Muscle of leg (tissue), 16 donors: ENCODE measurements at places on chromosomes 5 and 9.

GRCh38 chr5:79287380-79287779 lies 51.4 kb downstream of the JMY start:
- DNase-seq = no peak

GRCh38 chr5:143938230-143938629 lies 126.3 kb downstream of the HMHB1 start:
- DNase-seq = no peak

DNA sequence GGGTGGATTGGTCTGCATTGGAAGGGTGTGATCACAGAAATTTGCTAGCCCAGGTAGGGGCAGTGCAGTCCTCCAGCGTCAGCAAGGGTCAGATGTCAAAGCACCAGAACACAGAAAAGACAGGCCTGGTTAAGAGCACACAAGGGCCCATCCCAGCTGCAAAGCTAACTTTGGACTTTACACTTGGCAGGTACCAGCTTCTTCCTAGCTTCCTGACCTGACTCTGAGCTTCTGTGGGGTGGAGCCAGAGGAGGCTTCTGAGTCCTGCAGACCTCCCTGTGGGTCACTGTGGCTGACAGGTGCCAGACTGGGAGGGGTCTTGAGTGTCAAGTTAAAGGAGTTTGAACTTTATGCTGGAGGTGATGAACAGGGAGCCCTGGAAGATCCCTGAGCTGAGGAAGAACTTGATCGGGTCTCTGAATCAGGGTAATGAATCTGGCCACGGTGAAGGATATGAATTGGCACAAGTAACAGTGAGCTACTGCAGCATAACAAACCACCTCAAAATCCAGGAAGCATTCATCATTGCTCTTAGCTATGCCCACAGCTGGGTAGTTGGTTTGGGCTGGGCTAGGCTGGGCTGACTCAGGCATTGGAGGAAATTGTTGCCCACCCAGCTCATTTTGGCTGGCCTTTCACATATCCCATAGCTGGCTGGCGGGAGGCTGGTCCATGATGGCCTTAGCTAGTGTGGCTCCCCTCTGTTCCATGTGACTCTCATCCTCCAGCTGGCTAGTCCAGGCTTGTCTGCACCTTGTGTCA lies 63.4 kb downstream of the BARX1 start:
- DNase-seq = no peak

GRCh38 chr9:21266733-21267484 lies 27.1 kb upstream of the IFNA14 start:
- DNase-seq = no peak

GRCh38 chr5:165757791-165758190 lies 2252.4 kb downstream of the MAT2B start:
- DNase-seq = no peak

DNA sequence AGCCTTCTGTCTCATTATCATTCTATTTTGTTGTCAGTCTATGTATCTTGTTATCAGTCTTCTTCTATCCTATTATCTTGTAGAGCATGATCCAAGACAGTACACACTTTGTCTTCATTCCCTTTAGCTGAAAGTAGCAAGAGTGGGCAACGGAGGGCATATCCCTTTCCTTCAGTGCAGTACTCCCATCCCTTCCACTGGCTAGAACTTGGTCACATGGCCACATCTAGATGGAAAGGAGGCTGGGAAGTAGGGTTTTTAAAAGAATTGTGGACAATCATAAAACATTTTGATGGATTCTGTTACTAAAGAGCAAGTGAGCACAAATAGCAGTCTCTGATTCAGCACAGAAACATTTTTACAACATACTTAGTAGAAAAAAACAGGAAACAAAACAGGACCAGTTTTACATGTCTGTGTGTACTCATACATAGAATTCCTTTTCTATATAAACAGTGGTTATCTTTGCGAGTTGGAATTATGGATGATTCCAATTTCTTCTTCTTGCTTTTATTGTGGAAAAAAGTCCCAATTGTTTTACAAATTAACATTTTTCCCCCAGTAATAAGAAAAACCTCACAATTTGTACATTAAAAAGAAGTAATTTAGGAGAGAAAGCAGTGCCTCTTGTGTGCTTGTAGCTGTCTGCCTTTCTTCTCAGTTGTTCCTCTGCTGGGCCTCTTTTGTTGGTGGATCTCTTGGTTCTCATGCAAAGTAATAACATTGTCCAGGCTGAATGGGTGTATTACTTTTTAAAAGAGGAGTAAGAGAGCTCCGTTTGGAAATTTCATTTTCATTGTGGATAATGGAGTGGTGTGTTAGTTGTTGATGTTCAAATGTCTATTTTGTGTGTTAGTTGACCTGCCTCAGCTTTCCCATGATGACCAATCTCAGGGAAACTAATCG lies 410.9 kb upstream of the TRPC7 start:
- DNase-seq = no peak

DNA sequence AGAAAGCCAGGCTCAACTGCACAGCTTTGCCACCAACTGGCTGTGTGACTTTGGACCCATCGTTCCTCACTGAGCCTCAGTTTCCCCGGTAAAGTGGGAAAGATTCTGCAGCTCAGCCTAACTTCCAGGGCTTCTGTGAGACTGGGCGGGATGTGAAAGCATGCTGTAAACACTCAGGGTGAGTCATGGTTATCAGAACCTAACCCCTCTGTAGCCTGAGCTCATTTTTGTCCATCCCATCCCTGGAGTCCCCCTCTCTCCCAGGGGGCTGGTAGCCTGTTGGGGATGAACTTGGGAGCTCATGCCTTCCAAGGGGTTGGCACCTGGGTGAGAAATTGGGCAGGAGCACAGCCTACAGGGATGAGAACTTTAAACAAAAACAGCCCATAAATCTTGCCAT lies 2.3 kb downstream of the CCDC69 start:
- no peak for DNase-seq

GRCh38 chr9:37289631-37290030 lies 132.9 kb upstream of the GRHPR start:
- no peak for DNase-seq

GRCh38 chr5:27434335-27434734 lies 395.9 kb upstream of the CDH9 start:
- no peak for DNase-seq

DNA sequence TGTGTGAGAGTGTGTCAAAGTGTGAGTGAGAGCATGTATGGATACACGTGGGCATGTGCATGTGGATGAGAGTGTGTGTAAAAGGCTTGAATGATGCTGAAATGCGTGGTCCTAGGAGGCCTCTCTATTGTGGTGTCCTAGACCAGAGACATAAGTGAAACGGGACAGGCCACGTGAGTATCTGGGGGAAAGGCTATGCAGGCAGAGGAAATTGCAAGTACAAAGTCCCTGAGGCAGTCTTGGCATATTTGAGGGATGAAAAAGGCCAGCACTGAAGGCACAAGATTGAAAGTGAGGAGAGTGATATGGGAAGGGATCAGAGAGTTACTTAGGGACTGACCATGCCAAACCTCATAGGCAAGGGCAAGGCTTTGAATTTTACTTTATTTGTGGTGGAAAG lies 67.2 kb upstream of the CCDC152 start:
- DNase-seq = no peak

DNA sequence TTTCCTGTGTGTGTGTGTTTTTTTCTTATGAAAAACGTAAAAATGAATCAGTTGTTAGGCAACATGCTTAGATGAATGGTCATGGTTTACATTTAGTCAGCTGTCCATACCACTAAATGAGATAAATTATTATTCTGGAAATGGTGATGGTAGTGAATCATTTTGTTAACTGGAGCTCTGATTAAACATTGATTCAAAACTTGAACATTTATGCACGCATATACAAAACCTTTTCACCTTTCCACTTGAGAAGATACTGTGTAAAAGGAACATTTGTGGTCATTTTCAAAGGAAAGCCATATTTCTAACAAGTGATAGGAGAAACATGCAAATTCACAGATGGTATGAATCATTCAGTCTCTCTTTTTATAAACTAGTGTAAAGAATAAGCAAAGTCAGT lies 162.0 kb downstream of the SLC25A46 start:
- DNase-seq = no peak

GRCh38 chr5:56360816-56361215 lies 127.7 kb upstream of the ANKRD55 start:
- DNase-seq = no peak

- DNase-seq = no peak
Observed at GRCh38 chr5:56142614-56143372, 90.3 kb downstream of the ANKRD55 start.

DNA sequence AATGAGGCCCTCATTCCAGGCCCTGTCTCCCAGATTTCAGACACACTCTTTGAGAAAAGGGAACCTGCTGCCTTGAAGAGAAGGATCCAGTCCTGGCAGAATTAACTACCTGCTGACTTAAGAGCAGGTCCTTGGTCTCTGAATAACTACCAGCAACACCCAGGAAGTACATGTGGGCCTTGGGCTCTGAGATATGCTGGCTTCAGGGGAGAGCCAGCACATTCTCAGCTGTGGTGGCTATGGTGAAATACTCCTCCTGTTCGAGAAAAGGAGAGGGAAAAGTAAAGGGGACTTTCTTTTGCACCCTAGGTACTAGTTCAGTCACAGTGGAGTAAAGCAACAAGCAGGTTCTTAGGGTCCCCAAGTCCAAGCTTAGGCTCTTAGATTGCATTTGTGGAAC lies 120.0 kb downstream of the HMHB1 start:
- DNase-seq = no peak

DNA sequence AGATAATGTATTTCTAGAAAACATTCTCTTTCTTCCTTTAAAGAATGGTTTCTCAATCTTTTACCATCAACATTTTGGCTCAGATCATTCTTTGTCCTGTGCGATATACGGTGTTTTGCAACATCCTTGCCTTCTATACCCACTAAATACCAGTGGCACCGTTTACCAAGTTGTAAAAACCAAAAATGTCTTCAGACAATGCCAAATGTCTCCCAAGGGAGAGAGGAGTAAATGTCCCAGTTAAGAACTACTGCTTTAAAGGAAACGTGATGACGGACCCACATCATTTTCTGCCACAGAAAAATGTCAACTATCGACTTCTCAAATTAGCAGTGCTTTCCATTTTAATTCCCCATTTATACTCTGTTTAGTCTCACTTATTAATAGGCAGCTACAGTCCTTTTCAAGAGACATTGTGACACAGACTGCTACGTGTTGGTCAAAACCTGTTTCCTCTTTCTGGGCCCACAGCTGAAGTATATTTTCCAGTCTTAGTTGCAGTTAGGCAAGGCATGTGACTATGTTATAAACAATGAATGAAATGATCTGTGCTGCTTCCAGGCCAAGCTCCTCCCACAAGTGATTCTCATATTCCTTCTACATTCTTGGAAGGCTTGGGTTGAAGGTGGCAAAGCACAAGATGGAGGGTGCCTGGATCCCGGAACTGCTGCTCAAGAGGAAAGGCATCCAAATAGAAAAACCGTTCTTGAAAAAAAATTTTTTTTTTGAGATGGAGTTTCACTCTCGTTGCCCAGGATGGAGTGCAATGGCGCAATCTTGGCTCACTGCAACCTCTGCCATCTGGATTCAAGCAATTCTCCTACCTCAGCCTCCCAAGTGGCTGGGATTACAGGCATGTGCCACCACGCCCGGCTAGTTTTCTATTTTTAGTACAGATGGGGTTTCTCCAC lies 8.8 kb downstream of the PRXL2C start:
- peak; percentile 71 for DNase-seq

DNA sequence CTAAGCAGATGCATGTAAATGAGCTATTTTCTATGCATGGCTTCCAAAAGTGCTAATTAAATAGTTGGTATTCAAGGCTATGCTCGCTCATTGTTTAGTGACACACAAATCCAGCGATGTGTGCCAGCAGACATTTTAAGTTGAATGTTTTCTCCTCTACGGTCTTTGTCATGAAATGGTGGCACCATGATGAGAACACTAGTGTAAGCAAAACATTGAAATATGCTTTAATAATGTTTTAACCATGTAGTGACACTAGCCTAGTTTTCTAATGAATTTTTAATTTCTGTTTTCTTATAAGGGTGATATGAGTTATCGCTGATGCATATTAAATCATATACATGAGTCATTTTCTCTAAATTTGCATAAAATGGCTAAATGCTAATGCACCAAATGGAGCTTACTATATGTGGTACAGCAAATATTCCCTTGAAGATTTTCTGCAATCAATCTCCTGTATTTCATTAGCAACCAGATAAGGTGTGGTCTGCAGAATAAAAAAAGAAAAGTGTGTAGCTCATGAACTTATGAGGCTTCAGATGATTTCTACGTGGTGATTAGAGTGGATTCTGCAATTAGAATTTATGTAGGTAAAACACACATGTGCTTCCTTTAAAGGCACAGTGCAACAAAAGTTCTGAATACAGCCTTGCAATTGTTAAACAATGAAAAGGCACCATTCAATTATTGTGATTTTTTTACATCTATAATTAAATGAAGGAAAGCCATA lies 226.6 kb downstream of the MEF2C start:
- no peak for DNase-seq

DNA sequence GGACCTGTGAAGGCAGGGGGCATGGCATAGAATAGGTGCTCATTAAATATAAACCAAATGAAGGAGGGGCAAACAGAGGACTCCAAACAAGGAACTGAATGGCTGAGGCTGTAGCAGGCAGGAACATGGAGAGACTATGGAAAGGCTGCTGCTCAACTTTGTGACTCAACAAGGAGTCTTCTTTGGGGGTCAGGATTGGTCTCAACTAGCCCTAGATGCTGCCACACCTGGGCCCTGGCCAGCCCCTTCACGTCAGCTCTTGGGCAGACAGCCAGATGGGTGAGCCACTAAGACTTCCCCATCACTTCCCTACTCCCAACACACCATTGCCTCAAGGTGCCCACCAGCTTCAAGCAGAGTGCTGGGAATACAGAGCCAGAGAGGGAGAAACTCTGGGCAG lies 11.0 kb downstream of the RPP25L start:
- DNase-seq = no peak

GRCh38 chr9:89699646-89700045 lies 94.8 kb downstream of the GADD45G start:
- DNase-seq = no peak

GRCh38 chr5:38079620-38080402 lies 178.5 kb upstream of the EGFLAM start:
- DNase-seq = no peak

GRCh38 chr5:67942421-67942820 lies 273.1 kb upstream of the PIK3R1 start:
- DNase-seq = peak; percentile 63

- no peak for DNase-seq
Observed at GRCh38 chr9:124411514-124412227, 3.6 kb downstream of the PSMB7 start.

DNA sequence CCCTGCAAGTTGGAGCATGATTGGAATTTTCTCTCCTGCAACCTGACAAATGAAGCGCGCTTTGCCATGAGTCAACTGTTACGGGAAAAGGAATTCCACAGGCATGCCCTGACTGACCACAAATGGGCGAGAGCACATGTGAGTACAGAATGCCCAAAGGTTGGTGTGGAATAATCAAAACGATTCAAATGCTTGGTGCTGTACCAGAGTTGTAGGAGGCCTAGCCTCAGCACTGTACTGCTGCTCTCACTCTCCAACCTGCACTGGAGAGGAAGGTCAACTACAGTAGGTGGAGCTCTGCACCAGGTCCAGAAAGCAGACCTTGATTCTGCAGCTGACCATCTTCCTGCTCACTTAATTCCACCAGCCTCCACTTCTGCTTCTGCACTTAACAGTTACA lies 406.9 kb upstream of the ACTBL2 start:
- peak; percentile 47 for DNase-seq

DNA sequence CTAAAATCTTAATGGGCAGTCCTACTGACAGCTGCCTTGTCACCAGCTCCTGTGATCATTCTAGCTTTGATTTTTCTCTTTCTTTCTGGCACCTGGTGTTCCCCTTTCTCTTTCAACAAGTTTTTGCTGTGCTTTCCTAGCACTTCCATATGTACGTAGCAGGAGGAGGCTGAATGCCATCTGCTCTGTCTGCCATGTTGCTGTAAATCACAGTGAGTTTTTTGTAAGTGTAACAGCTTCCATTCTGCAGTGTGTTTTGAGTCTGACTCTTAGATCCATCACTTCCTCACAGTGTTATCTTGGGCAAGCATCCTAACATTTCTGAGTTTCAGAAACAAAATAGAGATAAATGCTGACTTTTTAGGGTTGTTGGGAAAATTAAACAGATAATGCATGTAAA lies 247.9 kb downstream of the DOCK8 start:
- no peak for DNase-seq
